Neural crest cell (in vitro differentiated cells): ENCODE measurements at places on chromosomes 6 and 20.

DNA sequence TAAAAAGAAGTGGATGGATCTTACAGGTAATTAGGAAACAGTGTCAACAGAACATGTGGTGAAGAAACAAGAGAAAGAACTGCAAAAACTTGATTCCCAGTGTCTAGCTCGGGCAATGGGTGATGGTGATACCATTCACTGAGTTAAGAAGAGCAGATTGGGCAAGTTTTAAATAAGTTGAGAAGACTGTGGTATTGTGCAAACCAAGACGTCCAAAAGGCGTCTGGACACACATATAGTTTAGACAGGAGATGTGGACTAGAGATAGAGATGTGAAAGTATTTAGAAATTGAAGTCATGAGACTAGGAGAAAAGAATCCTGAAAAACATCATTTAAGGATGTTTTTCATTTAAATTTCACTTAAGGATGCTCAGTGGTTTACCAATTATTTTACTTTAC, 53.9 kb downstream of the CDK19 start:
- no peak for DNase-seq

DNA sequence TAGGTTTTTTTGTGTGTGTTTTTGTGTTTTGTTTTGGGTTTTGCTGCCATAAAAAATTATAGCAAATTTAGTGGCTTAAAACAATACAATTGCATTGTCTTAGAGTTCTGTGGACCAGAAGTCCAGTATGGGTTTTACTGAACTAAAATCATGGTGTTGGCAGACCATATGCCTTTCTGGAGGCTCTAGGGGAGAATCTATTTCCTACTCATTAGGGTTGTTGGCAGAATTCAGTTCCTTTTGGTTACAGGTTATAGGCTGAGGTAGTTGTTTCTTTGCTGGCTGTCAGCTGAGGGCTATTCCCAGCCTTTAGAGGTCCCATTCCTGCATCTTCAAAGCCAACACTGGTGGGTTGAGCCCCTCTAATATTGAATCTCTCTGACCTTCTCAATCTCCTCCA, 181.3 kb downstream of the IBTK start:
- no peak for DNase-seq

DNA sequence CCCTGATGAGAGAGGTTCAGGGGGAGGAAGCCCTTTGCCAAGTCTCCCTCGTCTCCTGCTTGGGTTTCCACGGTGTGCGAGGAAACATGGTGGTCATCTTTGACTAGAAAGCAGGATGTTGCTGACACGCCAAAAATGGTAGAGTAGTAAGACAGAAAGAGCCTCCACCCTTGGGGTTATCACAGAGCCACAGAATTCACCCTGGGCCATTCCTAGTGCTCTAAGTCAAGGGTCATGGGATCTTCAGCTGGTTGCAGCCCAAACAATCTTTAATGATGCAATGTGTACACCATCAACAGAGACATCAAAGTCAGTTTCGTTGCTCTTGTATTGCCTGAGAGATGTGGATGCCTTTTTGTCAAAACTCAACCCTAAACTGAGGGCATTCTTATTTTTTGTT, 201.9 kb downstream of the LY86 start:
- no peak for DNase-seq

DNA sequence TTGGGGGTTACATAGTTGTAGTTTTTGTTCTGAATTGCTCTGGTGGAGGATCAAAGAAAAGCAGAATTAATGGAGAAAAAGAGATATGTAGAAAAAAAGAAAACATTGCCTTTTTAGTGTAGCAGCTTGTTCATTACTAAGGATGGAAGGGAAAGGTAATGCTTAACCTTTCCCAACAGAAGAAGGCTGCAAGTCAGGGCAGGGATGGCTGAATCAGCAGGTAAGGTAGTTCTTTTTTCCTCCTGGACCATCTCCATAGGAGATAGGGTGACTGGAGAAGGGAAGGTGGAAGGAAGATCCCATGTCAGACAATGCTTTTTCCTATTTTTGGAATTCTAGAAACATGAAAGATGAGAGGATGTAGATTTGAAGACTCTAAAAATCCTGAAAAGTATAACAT, 79.4 kb upstream of the SUPT3H start:
- DNase-seq, result no peak

DNA sequence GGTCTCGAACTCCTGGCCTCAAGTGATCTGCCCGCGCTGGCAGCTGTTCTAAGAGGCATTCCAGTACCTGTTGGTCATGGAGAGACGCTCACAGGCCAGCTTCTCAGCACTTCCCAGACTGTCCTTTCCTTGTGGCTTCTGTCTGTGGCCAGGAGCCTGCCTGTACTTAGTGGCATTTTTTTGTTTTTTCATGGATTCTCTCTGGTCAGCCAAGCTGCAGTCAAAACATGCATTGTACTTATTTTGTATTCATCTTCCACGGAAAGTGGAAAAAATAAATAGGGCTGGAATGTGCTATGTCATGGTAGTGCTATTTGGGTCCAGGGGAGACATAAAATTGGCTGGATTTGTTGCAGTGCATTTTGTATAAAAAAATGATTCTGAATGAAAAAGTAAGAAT, 29.1 kb downstream of the ZDHHC14 start:
- no peak for DNase-seq

GRCh38 chr6:30463242-30463641, 26.1 kb upstream of the HLA-E start:
- DNase-seq, result no peak

- DNase-seq, result no peak
Measured at GRCh38 chr6:35341557-35341956, 801 bp upstream of the PPARD start.

DNA sequence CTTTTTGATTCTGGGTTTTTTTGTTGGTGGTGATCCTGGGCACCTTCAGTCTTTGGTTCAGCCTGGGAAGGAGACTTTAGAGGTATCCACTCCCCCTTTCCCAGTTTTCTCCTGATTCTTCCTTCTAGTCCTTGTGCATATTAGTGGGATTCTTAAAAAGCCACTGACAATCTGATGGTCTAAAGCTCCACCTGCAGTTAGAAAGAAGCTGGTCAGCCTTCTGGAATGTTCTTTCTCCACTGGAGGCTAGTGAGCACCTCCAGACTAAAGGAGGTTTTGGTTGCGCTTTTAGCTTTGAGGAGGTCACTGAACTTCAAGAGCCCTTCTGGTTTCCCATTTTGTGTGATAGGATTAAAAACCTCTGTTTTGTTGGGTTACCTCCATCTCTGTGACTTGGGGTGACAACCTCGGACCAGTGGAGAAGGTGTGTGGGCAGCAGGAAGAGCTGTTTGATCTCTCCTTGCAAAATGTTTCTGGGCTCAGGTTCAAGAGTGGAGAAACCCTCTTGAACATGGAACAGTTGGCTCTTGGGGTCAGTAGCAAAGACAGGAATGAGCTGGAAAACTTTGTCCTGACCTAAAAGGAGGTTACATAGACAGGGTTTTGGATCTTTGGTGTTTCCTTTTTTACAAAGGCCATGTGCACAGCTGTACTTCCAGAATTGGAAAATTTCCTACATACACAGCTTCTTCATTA, 29.0 kb downstream of the JARID2 start:
- DNase-seq, result no peak

DNA sequence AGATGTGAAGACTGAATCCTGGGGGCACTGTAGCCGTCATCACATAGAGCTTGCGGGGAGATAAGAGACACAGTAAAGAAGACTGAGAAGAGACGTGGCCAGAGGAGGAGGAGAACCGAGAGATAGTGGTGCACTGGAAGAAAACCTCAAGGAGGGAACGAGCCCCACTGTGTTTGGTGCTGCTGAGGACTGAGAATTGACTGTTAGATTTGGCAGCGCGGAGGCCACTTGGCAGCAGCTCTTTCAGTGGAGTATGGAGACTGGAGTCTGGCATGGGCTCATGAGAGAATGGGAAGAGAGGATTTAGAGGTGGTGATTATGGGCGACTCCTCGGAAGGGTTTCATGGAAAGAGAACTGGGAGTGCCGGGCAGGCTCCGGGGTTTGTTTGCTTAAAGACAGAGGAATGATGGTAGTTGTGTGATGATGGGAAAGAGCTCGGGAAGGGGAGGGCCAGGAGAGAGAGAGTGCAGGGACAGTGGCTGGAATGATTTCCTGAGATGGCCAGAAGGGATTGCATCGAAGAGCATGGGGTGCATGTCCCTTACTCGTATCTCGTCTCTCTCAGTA, 18.0 kb downstream of the CDYL start:
- no peak for DNase-seq

DNA sequence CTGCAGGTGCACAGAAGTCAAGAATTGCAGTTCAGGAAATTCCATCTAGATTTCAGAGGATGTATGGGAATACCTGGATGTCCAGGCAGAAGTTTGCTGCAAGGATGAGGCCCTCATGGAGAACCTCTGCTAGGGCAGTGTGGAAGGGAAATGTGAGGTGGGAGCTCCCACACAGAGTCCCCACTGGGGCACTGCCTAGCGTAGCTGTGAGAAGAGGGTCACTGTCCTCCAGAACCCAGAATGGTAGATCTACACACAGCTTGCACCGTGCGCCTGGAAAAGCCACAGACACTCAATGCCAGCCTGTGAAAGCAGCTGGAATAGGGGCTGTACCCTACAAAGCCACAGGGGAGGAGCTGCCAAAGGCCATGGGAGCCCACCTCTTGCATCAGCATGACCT, 681.4 kb downstream of the EPHA7 start:
- no peak for DNase-seq

GRCh38 chr20:21358737-21359136, 38.6 kb downstream of the NKX2-4 start:
- no peak for DNase-seq

GRCh38 chr20:62042025-62042820, 23.5 kb downstream of the TAF4 start:
- DNase-seq, result no peak

DNA sequence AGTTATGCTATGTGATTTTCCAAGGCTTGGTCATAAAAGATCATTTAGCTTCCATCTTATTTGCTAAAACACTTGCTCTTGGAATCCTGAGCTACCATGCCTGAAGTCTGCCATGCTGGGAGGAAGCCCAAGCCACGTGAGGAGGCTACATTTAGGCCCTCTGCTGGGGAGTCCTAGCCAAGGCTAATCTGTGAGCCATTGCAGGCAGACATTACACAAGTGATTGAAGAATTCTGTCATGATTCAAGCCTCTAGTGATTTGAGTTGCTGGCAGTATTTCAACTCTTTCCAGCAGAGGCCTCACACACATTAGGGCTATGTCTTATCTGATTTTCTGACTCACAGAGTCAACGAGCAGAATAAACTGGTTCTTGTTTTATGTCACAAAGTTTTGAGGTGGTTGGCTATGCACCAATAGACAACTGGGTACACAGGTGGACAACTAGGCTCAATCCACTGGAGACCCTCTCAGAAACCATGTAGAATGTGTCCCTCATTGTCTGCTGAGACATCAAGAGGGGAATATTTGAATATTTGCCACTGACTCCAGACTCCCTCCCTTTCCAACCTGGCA, 227.2 kb upstream of the SULF2 start:
- no peak for DNase-seq

GRCh38 chr6:108728826-108729225, 119.4 kb upstream of the ARMC2 start:
- no peak for DNase-seq

DNA sequence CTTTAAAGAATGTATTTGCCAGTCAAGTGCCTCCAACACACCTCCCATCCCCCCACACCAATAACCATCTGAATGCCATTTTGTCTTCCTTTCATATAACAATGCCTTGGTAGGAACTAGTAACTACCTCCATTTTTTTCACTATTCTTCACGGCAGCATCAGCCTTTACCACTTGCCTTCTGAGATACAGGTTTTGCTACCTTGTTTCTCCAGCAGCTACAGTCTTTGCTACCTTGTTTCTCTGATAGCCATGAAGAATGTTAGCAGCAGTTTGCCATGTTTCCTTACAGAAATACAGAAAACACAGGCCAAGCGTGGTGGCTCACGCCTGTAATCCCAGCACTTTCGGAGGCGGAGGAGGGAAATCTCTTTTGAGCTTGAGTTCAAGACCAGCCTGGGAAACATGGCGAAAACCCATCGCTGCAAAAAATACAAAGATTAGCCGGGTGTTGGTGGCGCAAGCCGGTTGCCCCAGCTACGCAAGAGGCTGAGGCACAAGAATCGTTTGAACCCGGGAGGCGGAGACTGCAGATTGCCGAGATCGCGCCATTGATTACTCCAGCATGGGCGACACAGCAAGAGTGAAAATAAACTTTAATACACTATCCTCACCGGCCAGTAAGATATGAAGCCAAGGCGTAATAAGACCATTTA, 100.9 kb downstream of the HFE start:
- DNase-seq, result no peak

GRCh38 chr6:122035173-122035572, 364.3 kb upstream of the HSF2 start:
- no peak for DNase-seq

GRCh38 chr6:53679446-53679933, 13.9 kb upstream of the KLHL31 start:
- no peak for DNase-seq

GRCh38 chr20:33653218-33653899, 8.8 kb upstream of the C20orf144 start:
- peak; percentile 79 for DNase-seq

DNA sequence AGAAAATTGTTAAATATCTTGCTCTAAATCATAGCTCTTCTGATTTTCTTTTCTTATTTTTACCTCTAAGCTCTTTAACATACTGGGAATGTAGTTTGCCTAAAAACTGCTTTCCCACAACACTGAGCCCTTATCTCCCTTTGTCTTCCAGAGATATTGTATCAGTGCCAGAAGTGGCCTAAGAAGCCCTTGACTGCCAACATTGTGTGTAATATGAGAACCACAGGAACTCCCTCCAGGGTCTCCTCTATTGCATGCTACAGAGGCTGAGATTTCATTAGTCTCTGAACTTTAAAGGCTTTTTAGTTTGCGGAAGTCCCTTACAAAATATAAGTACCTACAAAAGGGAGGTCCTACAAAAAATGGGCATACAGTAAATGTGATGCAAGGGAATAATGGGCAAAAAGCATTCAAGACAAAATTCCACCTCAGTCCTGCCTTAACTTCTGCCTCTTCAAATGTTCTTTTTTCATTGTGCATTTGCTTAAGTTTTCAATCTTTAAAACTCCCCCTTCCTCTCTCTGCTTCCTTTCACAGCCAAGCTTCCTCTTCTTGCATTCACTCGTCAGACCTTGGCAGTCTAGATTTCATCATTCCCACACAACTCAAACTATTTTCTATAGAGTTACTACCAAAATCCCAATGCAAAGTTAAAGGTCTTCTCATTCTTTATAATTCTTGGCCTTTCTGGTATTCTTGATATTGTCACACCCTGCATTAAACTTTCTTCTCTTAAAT, 76.5 kb downstream of the ADGRG6 start:
- DNase-seq, result no peak

- no peak for DNase-seq
Measured at GRCh38 chr6:15604843-15605242, 58.0 kb downstream of the DTNBP1 start.

- DNase-seq, result no peak
Measured at GRCh38 chr20:16562259-16562658, 11.0 kb downstream of the KIF16B start.
